ENCODE measurements at places on chromosomes 1 and 21. TPM values are rescaled to one million over a fixed set of nuclear protein-coding genes. Genes with fewer than 3 reads are reported as not detected.

DLGAP3 gene
- 7.5 TPM for polyA plus RNA-seq

GUCA2B gene
- polyA plus RNA-seq: not detected

ZFP69 gene
- polyA plus RNA-seq: 5.1 TPM

HSD3B1 gene
- not detected for polyA plus RNA-seq

VAV3 gene
- polyA plus RNA-seq: 3.4 TPM

OPRD1 gene
- 0.55 TPM for polyA plus RNA-seq

OVAAL gene
- not detected for polyA plus RNA-seq

KRTAP7-1 gene
- polyA plus RNA-seq: not detected

HP1BP3 gene
- polyA plus RNA-seq: 112 TPM

ADAM15 gene
- 24.2 TPM for polyA plus RNA-seq

RUSC1 gene
- 53.4 TPM for polyA plus RNA-seq

Measured in GM23338 (cell line).